H1 (cell line): ENCODE measurements at places on chromosomes 5 and 9.

- no peak for DNase-seq
Observed at GRCh38 chr5:6910950-6911349, 197.7 kb downstream of the TENT4A start.

DNA sequence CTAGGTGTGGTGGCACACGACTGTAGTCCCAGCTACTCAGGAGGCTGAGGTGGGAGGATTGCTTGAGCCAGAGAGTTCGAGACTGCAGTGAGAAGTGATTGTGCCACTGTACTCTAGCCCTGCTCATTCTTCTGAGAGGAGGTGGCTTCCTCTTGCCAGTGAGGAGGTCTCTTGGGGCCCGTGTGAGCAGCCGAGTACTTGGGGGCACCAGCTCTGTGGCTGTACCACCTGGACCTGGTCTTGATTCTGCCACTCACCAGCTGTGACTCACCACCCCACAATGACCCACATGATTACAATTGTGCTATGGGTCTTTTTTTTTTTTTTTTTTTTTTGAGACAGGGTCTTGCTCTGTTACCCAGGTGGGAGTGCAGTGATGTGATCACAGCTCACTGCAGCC is 18.0 kb upstream of the CRB2 start:
- no peak for DNase-seq

DNA sequence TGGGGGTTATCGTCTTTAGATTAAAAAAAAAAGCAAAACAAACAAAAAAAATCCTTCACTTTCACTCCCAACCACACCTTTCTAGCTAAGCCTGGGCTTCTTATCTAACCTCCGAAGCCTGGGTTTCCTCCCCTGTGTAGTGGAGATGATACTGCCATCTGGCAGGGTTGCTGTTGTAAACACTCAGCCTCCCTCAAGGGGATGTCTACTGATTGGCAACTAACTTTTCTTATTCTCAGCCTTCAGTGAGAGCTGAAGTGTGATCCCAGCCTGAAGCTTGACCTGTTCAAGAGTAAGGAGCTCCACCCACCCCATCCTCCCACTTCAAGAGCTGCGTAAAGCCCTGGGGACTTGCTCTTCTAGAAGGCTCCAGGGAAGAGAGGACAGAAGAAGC is 21.5 kb upstream of the WWC1 start:
- DNase-seq: no peak

- DNase-seq: no peak
Observed at GRCh38 chr5:138077064-138077696, 6.7 kb upstream of the WNT8A start.

DNA sequence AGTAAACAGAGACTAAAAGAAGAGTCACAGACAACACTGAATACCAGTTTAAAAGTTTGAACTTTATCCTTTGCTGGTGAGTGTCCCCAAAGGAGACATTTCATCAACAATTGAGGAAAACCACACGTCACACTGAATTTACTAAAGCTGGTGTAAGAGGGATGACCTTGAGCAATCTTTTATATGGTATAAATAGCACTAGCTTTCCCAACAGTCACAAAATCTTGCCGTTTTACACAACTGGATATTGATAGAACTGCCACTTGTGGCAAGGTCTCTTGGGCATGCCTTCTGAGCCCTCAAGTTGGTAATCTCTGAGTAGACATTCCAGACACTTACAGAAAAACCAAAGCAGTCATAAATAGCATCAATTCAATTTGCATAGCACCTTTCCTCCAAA is 311.5 kb upstream of the TARS1 start:
- DNase-seq: no peak

DNA sequence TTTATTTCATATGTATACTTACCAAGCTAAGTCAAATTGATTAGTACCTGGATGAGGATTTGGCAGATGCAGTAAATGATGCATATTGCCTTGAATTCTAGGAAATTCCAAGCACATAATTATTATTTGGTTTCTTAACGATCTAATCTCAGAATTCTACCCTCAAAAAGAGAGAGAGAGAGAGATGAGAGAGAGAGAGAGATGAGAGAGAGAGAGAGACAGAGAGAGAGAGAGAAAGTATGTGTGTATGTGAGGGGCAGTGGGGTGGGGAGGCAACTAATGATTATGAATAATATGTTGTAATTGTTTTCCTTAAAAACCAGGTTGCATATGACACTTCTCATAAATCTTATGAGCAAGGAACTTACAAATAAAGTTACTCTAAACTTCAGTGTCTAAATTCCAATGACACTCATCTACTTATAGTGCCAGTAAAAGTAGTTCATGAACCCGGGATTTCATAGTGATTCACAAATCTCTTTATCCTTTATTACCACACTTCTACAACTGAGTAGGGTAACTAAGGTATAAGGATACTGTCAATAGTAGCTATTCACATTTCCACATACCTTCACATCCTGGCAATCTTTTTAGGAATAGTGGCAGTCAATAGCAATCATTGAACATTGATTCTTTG is 60.5 kb upstream of the EDIL3 start:
- no peak for DNase-seq

GRCh38 chr5:176810081-176810597 is at the start of gene UNC5A:
UNC5A (plus strand) TSS chr5:176810559; CDS start chr5:176810751, 192 bp downstream.
- no peak for DNase-seq

GRCh38 chr9:127098916-127099553 is 23.4 kb downstream of the ANGPTL2 start:
- no peak for DNase-seq

DNA sequence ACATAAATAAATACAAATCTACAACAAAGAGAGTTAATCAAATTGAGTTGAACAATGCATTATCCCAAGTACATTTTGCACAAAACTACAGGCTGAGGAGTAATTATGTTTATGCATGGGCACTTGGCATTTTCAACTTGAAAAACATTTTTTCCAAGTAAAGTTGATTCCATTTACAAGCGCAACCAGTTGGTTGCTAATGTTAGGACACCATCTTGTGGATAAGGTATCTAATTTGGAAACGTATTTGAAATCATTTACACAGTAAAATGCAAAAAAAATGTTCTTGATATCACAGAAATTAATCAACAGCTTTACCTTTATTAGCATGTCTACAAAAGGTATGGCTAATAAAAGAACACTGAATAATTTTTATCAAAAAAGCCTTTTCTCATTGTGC is 18.8 kb downstream of the FTMT start:
- no peak for DNase-seq

DNA sequence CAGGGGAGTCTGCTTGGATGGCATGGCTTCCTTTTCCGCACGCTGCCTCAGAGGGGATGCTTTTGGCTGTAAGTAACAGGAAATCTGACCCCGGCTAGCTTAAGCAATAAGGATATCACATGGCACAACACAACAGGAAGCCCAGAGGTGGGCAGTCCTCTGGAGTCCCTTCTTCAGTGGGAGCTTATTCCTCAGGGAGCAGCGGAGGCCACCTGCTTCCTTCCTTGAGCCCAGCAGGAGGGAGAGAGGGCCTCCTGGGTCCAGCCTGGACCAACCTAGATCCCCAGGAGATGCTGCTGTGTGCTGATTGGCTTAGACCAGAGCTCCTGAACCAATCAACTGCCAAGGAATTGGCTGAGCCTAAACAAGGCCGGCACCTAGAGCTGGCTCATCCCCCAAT is 66.3 kb downstream of the C9orf50 start:
- no peak for DNase-seq

- no peak for DNase-seq
Observed at GRCh38 chr5:126139086-126139485, 284.1 kb upstream of the GRAMD2B start.

- DNase-seq: no peak
Observed at GRCh38 chr9:99015890-99016289, 72.2 kb downstream of the COL15A1 start.

DNA sequence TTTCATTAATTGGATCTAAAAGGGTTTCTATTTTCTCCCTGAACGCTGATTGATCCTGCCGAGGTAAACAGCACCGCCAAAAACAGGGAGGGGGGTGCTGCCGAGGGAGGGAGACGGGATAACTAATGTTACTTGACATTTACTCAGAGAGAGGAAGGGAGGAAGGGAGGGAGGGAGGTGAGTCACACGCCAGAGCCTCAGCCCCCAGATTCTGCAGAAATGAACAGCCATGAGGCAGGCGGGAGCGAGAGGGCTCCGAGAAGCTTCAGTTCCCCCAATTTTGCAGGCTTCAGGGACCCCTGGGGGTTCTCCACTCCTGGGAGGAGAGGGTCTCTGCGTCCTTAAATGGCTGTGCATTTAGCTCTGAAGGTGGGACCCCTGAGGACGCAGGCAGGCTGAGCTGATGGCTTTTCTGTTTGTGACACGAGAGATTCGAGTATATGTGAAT is 59.1 kb upstream of the IER5L start:
- DNase-seq: no peak

DNA sequence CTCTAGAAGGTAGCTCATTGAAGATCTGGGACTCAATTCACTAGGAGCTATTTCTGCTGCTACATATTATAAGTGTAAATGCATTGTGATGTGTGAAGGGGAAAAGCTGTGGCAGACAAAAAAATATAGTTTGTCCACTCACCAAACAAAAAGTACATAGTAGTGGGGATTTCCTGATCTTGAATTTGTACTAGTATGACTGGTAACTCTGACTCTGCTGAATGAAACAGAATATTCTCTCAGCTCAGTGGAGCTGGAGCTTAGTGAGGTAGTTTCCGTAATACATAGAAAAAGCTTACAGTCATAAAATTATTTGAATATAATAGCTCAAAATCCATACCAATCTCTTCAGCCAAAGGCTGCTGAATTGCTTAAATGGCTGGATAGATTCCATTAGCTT is 455.6 kb upstream of the CD180 start:
- no peak for DNase-seq

- no peak for DNase-seq
Observed at GRCh38 chr9:16526380-16526779, 344.1 kb downstream of the BNC2 start.

DNA sequence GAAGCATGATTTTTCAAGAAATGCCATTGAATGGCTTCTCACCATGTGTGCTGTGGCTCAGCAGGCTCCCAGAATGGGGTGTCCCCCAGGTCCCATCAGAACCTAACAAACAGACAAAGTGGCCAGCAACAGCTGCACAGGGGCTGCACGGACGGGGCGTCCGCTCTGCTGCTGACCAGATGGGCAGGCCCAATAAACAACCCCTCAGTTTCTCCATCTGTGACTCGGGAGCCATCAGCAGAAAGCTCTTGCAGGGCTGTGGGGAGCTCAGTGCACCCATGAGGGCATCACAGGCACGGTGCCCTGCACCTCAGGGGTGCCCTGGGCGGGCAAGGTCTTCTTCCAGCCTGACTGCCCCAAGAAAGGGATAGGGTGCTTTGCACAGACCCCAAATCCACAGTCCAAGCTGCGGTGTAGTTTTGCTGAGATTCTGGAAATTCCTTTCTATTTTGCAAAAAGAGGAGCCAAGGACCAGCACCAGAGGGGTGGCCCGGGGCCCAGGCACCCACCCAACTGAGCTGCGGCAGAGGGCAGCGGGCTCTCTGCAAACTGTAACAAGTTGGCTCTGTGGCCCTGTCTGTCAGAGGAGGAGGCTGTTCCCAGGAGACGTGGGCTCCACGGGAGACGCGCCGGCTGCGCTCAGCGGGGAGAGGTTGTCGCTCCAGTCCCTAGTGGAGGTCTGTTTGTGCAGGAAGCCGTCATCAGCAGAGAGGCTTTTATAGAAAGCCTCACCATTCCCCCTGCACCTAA is 138.7 kb upstream of the PPP1R26 start:
- DNase-seq: no peak

DNA sequence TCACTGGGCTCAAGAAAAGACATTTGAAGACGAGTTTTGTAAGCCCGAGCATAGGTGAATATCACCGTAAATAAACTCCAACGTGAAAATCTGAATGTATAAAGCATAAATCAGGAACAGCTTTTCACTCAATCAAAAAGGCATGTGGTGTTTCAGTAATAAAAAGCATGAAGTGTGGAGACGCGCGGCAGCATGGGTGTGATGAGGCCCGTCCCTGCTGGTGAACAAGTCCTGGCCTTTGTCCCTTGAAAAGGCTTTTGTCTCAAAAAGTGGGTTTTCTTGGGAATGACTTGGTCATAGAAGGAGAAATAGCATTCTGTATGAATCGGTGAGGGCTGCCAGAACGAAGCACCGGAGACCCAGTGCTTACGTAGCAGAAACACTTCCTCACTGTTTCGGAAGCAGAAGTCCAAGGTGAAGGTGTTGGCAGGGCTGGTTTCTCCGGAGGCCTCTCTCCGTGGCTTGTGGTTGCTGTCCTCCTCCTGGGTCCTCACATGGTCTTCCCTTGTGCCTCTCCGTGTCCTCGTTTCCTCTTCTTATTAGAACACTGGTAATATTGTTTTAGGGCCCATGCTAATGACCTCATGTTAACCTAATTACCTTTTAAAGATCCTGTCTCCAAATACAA is 24.9 kb downstream of the ROPN1L start:
- DNase-seq: no peak

- no peak for DNase-seq
Observed at GRCh38 chr9:126171641-126172040, 155.0 kb upstream of the MVB12B start.

- no peak for DNase-seq
Observed at GRCh38 chr5:52283221-52283620, 504.5 kb upstream of the ITGA1 start.

DNA sequence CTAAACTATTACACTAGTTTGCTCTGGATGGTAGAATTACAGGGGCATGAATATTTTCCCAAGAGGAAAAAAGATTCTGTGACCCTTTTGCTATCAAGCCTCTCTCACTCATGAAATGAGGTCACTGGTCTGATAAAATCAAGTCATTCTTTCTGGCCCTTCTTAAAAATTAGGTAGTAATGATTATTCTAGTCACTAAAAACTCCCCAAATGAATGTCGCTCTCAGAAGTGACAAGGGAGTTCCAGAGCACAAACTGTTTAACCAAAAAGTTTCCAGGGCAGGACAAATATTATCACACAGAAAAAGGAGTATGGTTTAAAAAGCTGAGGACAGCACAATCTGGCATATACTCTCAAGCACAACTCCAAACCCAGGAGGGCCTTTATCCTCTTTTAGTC is 12.5 kb downstream of the ERMP1 start:
- DNase-seq: no peak

- DNase-seq: no peak
Observed at GRCh38 chr9:108477529-108478006, 378.2 kb downstream of the ACTL7B start.

DNA sequence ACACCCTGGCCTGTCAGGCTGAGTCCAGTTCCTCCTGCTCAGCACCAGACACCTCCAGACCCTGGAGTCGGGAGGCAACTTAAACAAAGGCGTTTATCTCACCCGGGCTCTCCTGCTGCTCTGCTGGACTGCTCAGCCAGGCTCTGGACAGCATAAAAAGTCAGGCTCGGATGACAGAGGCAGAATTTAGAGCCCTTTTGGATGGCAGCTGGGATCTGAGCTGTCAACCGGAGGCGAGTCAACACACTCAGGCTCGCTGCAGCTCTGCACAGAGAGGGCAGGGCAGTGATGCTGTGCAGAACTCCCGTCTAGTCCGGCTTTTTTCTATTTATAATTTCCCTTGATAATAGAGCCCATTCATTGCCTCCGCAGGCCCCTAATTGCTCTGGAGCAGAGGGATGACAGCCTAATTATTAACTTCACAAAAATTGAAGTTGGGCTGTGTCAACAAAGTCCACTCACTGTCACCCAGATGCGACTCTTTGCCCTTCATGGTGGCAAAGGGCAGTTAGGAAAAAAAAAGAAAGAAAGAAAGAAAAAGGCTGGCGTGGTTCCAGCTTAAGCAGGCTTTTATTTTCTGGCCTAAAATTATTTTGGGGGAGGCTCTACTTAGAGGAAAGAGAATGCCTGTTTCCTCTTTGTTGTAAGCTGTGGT is 37.6 kb downstream of the STC2 start:
- DNase-seq: no peak
